ENCODE measurements at places on chromosomes 5 and 9. TPM values are rescaled to one million over a fixed set of nuclear protein-coding genes. Genes with fewer than 3 reads are reported as not detected.

Gene FAM200C
- 1.6 TPM for polyA plus RNA-seq

Gene GNG10
- 48.4 TPM for polyA plus RNA-seq

Gene PTRH1
- polyA plus RNA-seq, result 21.1 TPM

Gene CARD6
- 0.63 TPM for polyA plus RNA-seq

Gene OGN
- not detected for polyA plus RNA-seq

Gene SKIC3
- polyA plus RNA-seq, result 31.6 TPM

Gene SEMA4D
- 0.50 TPM for polyA plus RNA-seq

Gene ITGA2
- polyA plus RNA-seq, result 5.3 TPM

Gene MARCOL
- not detected for polyA plus RNA-seq

Gene LRRC70
- polyA plus RNA-seq, result 0.07 TPM

Gene IRX2
- polyA plus RNA-seq, result 2.7 TPM

Gene SPOUT1
- 45.8 TPM for polyA plus RNA-seq

Gene MROH2B
- not detected for polyA plus RNA-seq

Gene RETREG1
- 0.06 TPM for polyA plus RNA-seq

Gene GFI1B
- not detected for polyA plus RNA-seq

Gene PTPRD
- polyA plus RNA-seq, result 0.48 TPM

Gene LIX1
- polyA plus RNA-seq, result not detected

Gene CYLC2
- polyA plus RNA-seq, result not detected

Gene ANKRD18A
- polyA plus RNA-seq, result not detected

Gene F12
- 0.69 TPM for polyA plus RNA-seq

Gene ZNF454
- 0.21 TPM for polyA plus RNA-seq

Gene SMIM27
- 7.6 TPM for polyA plus RNA-seq

Gene PCDHB14
- polyA plus RNA-seq, result 0.42 TPM

Gene RECK
- polyA plus RNA-seq, result 59.8 TPM

Gene N4BP3
- 0.02 TPM for polyA plus RNA-seq

Gene GABRB2
- not detected for polyA plus RNA-seq

Gene MUSK
- 0.09 TPM for polyA plus RNA-seq

Gene TBCA
- polyA plus RNA-seq, result 41.7 TPM

Data from BJ (cell line).